PC-3 (cell line): ENCODE measurements at places on chromosomes 6 and 20. TPM values are rescaled to one million over a fixed set of nuclear protein-coding genes. Genes with fewer than 3 reads are reported as not detected.

DNA sequence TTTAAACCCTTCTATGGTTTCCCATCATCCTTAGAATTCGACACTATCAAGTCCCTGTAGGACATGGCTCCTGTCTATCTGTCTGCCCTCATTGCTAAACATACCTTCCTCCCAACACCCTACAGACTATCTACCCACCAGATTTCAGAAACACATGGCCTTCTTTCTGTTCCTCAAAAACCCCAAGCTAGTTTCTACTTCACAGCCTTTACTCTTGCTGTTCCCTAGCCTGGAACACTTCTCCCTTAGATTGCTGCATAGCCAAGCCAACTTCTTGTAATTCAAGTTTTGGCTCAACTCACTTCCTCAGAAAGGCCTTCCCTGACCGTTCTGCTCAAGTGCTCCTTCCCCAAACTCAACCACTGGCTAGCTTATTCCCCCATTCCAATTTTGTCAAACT, 156.2 kb downstream of the BTBD9 start:
- DNase-seq: no peak

TRIM15 gene
- total RNA-seq: not detected in 2 replicates

FAM184A gene
- total RNA-seq: 1.2 and 4.4 TPM in 2 replicates

PLAGL2 gene
- total RNA-seq: 4.4 and 6.2 TPM in 2 replicates

- DNase-seq: no peak
Measured at GRCh38 chr6:56827908-56828649, 126.8 kb upstream of the BEND6 start.

GRCh38 chr6:36383606-36384005, 3.9 kb downstream of the ETV7 start:
- DNase-seq: peak; percentile 83

DNA sequence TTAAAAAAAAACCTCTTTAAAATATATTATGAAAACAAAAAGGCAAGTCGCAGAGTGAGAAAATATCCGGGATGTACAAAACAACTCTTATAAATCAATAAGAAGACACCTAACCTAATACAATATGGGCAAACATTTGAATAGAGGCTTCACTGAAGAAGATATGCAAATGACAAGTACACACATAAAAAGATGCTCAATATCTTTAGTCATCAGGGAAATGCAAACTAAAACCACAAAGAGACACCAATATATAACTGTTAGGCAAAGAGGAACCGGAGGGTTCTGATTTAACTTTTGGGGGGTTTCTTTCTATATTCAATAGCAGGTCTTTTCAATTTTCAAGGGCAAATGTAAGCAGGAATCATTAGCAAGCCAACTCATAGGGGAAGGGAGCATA, 480.7 kb upstream of the SPTLC3 start:
- DNase-seq: no peak

GRCh38 chr20:21082584-21082983, 23.6 kb downstream of the LINC00237 start:
- no peak for DNase-seq

- no peak for DNase-seq
Measured at GRCh38 chr6:133315811-133316210, 74.7 kb downstream of the EYA4 start.

DNA sequence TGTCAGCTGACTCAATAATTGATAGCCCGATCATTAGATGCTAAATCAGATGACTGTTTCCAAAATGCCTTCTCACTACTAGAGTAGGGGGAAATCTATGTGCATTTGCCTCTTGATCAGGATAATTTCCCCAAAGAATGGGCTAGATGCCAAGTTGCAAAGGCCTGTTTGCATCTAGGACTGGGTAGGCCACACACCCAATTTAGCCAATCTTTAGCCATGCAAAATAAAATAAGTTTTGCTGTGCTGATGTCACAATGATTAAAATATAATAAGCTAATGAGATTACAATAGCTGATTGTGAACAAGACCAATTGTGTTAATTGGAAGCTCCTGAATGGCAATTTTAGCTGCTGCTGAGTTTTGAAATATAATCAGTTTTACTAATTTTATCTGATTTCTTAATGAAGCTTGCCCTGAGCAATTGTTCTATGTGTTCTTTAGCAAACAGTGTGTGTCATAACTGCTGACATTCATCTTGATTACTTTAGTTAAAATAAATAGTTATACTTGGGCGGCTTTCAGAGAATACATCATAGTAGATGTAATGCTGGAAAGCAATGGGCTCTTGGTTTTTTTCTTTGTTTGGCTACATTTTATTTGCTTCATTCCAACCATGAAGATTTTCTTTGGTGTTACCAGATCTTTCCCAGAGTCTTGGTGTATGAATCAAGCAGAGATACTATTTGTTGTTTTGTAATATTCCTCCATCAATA, 973.2 kb upstream of the SLC35B3 start:
- peak; percentile 70 for DNase-seq

DNA sequence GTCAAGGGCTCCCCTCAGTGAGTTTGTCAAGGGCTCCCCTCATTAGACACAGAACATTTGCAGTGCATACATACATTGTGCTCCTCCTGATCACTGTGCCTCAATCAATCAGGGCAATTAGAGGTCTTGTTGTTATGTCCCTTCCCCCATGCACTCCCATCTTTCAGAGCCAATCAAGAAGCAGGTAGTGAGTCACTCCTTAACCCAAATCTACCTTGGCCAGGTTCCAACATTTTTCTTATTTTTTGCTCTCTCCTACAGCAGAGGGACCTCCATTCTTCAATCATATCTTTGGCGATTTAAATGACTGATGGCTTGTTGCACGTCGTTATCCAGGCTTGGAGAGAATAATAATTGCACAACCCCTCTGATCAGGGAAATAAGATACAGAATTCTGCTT, 409.9 kb upstream of the SPTLC3 start:
- peak; percentile 6 for DNase-seq

- DNase-seq: peak; percentile 68
Measured at GRCh38 chr20:8855315-8855714, 213.6 kb upstream of the PLCB4 start.

GRCh38 chr20:49291200-49291599, 13.3 kb upstream of the ZNFX1 start:
- no peak for DNase-seq

- DNase-seq: peak; percentile 32
Measured at GRCh38 chr20:63974402-63975200, 4.8 kb downstream of the SAMD10 start.

DNA sequence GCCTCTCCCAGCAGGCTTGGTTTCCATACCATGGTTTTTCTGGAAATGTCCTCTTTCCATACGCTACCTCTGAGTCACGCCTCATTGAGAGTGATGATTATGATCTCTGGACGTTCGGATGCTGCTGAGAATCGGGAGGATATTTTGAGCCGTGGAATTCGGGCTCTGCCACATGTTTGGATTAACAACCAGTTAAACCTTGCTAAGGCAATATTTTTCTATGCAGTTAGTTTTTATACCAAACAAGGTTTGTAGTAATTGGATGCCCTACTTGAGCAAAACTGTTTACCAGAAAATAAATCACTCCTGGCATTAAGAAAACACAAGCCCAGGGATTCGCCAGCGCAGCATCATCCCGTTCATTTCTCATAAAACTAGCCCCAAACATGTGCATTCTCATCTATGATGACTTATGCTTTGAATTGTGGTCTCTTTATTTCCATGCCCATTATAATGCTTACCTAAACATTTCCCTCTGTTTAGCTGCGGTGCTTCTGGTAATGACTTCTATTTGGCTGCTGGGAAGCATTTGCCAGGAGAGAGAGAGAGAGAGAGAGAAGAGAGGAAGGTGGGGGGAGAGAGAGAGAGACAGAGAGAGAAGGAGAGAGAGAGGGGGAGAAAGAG, 198.9 kb downstream of the CLIC5 start:
- DNase-seq: no peak

MRAP2 gene
- total RNA-seq: 0.07 and 0.12 TPM in 2 replicates

DNA sequence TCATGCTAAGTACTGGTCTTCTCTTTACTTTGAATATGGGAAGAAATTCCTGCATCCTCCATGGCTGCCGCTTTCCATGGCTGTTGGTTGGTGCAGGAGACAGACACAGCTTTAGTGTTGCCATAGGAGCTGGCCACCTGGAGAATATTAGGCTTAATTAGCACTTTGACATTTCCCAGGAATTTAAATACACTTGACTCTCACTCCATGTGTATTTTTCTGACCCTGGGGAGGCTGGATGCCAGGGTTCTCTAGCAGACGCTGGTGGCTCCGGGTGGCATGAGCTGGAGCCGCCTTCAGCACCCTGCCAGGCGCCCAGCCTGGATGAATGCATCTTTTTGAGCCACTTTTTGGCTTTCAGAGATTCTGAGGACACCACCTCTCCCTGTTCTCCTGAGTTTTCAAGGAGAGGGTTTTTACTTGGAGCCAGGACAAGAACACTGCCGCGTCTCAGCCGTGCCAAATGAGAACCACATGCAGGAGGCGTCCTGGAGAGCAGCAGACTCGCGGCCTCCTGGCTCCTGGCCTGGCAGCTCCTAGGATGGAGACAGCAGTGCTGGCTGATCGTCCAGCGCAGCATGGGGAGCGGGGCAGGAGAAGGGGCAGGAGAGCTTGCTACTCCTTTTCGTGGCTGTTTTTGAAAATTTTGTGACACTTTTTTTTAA, 258.8 kb downstream of the SMOC2 start:
- no peak for DNase-seq

- peak; percentile 84 for DNase-seq
Measured at GRCh38 chr6:35148167-35148741, 7.1 kb upstream of the TCP11 start.

DNA sequence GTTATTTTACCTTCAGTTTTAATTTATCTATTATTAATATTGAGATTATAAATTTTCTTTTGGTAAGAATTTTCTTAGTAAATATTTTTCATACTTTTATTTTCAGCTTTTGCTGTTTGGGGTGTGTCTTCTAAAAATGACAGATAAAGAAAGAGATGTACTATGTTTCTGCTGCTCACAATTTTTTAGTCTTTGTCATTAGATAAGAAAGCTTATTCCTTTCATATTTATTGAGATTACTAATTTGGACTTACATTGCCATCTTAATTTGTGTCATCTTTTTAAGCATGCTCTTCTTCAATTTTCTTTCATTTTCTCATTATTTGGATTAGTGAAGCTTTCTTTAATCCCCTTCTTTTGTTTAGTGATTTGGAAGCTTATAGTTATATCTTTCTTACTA, 13.6 kb upstream of the PHACTR2 start:
- no peak for DNase-seq

MOG gene
- total RNA-seq: not detected in 2 replicates

- DNase-seq: no peak
Measured at GRCh38 chr6:112770308-112770707, 423.2 kb downstream of the RFPL4B start.
